Esophagus squamous epithelium (tissue), 5 donors: ENCODE measurements at places on chromosomes 11 and 22.
A peak's percentile ranks its signal among the peaks of the same experiment; 100 is the strongest.

- no peaks in the 10 kb centered on the region for H3K36me3 ChIP-seq
- peaks cover 57% of the 10 kb centered on the region for H3K4me1 ChIP-seq
- no peak for DNase-seq
- no peaks in the 10 kb centered on the region for H3K27me3 ChIP-seq
- H3K4me3 ChIP-seq = peak overlapping the region; percentile 93
- peak overlapping the region; percentile 52 for H3K27ac ChIP-seq
Observed at GRCh38 chr11:47551086-47551485, 1.8 kb downstream of the CELF1 start.

DNA sequence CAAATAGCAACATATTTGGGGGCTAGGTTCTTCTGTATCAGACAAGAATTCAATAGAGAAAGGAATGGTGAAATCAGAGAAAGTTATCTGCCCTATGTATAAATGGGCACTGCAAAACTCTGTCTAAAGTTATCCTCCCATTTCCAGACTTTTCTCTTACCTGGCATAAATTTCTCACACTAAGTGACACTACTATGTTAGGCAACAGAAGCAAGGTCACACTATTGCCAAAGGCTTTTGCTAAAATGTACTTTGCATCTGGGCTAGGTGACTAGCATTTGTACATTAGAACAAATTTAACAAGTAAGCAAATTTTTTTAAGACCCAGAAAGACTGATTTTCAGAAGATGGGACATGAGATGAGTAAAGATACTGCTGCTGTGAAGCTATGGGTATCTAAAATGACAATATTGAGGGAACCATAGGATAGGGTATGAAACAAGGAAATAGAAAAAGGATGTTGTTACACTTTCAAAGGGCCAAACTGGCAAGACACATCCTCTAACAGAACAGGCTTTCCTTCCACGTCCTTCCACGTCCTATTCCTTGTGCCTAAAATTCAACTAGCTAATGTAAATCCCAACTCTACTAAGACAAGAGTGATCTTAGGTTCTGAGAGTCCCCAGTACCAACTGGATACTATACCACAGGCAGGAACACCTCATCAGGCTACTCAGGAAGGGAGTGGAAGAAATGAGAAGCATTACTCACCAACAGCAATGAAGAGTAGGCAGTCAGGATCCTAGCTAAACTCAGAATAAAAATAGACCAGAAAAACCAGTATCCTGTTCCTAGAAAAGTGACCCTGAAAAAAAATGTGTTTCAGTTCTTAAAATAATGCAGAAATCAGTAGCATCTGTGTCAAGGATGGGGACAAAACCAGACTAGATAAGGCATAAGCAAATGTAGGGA lies 22.6 kb downstream of the GDPD4 start:
- H3K4me1 ChIP-seq = no peaks in the 10 kb centered on the region
- no peaks in the 10 kb centered on the region for H3K36me3 ChIP-seq
- H3K27me3 ChIP-seq = no peaks in the 10 kb centered on the region
- no peak overlapping the region for H3K4me3 ChIP-seq
- DNase-seq = no peak

DNA sequence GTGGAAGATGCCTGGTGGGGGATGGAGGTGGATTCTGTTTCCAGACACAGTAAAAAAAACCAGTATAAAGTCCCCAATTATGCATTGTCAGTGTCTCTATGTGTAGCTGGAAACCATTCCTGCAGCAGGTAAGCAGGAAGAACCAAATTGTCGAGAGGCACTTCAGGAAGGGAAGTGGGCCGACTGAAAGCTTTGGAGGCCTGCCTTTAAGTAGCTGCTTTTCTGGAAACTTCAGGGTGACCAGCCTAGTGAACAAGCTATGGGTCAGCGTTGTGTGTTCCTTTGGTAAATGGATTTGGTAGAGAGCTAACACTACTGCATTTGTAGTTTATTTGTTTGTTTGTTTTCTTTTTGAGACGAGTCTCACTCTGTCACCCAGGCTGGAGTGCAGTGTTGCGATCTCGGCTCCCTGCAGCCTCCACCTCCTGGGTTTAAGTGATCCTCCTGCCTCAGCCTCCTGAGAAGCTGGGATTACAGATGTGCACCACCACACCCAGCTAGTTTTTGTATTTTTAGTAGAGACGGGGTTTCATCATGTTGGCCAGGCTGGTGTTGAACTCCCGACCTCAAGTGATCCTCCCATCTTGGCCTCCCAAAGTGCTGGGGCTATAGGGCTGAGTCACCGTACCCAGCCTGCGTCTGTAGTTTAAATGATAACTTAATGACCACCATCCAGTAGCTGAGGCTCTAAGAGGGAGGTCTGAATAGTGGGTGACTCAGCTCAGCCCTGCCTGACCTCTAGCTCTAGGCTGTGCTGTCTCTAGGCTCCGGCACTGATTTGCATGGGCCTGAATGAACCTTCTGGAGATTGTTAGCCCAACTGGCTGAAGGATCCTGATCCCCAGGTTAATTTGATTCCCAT lies 12.8 kb downstream of the PTPRJ start:
- DNase-seq = no peak
- H3K4me1 ChIP-seq = peaks cover 4% of the 10 kb centered on the region
- no peak overlapping the region for H3K4me3 ChIP-seq
- no peak overlapping the region for H3K27ac ChIP-seq
- H3K27me3 ChIP-seq = no peaks in the 10 kb centered on the region

DNA sequence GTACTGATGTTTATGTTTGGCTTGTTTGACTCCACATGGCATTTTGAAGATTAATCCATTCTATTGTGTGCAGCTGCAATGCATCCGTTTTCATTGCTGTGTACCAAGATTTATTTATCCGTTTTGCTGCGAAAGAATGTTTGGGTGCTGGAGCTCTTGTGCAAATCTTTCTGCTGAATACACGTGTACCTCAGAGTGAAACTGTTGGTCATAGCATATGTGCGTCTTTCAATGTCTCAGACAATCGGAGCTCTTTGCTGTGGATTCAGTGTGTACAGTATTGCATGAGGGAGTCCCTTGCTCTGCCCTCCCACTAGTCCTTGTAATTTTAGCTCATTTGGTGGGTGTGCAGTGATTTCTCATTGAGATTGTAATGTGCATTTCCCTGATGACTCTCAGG lies 545.4 kb downstream of the TBC1D22A start:
- no peaks in the 10 kb centered on the region for H3K36me3 ChIP-seq
- no peak overlapping the region for H3K27ac ChIP-seq
- H3K27me3 ChIP-seq = no peaks in the 10 kb centered on the region
- no peaks in the 10 kb centered on the region for H3K4me1 ChIP-seq

GRCh38 chr11:27350511-27350910 lies 12.5 kb downstream of the CCDC34 start:
- peaks cover 27% of the 10 kb centered on the region for H3K4me1 ChIP-seq
- no peaks in the 10 kb centered on the region for H3K27me3 ChIP-seq
- no peaks in the 10 kb centered on the region for H3K36me3 ChIP-seq
- DNase-seq = no peak
- no peak overlapping the region for H3K27ac ChIP-seq
- H3K4me3 ChIP-seq = no peak overlapping the region

GRCh38 chr22:34879001-34879400 lies 187.0 kb upstream of the ISX start:
- no peaks in the 10 kb centered on the region for H3K27me3 ChIP-seq
- no peaks in the 10 kb centered on the region for H3K4me1 ChIP-seq
- H3K4me3 ChIP-seq = no peak overlapping the region
- no peaks in the 10 kb centered on the region for H3K36me3 ChIP-seq
- no peak overlapping the region for H3K27ac ChIP-seq

DNA sequence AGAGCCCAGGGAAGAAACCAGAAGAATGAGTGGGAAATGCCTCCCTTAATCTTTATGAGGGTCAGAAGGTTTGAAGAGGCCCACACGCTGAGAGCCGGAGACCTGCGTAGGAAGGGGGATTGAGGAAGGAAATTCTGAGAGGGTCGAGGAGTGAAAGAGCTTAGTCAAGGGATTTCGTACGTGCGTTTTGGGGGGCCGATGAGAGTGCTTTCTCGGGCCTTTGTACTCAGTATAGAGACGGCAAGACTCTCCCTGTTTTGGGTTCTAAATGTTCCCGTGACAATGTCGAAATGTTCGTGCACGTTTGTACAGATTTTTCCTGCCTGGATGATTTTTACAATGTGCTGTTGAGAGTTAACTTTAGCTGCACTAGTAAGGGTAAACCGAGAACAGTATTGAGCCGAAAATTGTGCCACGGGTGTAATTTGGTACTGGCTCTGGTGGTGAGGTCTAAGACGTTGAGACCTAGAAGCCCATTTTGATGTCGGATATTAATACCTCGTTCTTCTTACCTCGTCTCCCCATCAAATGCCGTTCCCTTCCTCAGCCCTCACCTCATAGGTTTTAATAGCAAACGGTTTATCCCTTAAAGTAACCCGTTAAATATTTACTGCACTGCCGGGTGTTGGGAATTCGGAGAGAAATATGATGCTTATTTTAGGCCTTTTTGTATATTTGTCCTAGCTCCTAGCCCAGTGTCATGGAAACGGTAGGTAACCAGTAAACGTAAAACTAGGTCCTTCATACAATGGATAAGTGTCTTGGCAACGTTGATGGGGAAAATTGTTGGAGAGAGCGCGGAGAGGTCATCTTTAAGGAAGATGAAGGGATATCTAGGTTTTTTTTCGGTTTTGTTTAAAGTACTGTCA lies 734 bp downstream of the C11orf58 start:
- H3K36me3 ChIP-seq = no peaks in the 10 kb centered on the region
- peaks cover 27% of the 10 kb centered on the region for H3K4me1 ChIP-seq
- H3K4me3 ChIP-seq = peak overlapping the region; percentile 96
- no peaks in the 10 kb centered on the region for H3K27me3 ChIP-seq

DNA sequence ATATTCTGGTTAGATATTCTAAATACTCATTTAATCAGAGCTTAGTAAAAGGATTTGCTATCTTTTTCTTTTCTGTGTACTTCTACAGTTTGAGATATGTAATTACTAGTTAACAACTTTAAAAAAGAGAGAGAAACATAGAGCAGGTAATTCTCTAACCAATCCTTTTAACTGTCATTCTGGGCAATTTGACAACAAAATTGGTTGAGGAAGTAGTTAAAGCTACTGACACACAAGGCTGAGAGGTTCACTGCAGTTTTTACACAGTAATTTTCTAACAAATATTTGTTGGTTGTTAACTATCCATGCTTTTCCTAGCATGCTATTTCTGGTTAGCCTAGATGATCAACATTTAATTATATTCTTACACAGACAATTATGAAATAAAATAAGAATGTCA lies 3.6 kb downstream of the SOX6 start:
- no peaks in the 10 kb centered on the region for H3K36me3 ChIP-seq
- DNase-seq = no peak
- H3K27me3 ChIP-seq = no peaks in the 10 kb centered on the region

GRCh38 chr11:13339195-13340153 lies 61.9 kb downstream of the BMAL1 start:
- no peak for DNase-seq
- no peaks in the 10 kb centered on the region for H3K27me3 ChIP-seq
- peaks cover 21% of the 10 kb centered on the region for H3K4me1 ChIP-seq

- no peak overlapping the region for H3K27ac ChIP-seq
- DNase-seq = no peak
- no peak overlapping the region for H3K4me3 ChIP-seq
- peaks cover 31% of the 10 kb centered on the region for H3K27me3 ChIP-seq
Observed at GRCh38 chr11:44445500-44446365, 119.7 kb upstream of the CD82 start.

DNA sequence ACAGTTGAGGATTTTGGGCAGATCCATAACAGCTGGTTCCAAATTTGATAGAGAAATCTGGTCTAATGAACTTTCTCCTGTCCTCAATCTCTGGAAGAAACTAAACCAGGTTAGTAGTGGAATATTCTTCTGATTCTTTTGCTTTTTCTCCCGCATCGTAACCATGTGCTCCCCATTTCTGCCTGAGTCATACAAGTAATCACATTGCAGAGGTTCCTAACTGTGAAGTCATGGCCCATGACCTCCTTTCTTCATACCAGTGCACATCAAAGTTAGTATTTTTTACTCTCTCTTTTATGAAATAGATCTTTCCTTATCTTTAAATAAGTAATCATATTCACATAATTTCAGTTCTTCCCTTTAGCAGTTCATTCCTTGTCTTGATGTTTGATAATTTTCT lies 249.0 kb downstream of the DYNC2H1 start:
- no peaks in the 10 kb centered on the region for H3K4me1 ChIP-seq
- H3K4me3 ChIP-seq = no peak overlapping the region
- no peaks in the 10 kb centered on the region for H3K27me3 ChIP-seq
- DNase-seq = no peak
- H3K27ac ChIP-seq = no peak overlapping the region

GRCh38 chr11:71373791-71374454 lies 74.3 kb downstream of the DHCR7 start:
- no peaks in the 10 kb centered on the region for H3K36me3 ChIP-seq
- no peak overlapping the region for H3K27ac ChIP-seq
- H3K4me1 ChIP-seq = no peaks in the 10 kb centered on the region
- no peaks in the 10 kb centered on the region for H3K27me3 ChIP-seq
- DNase-seq = no peak

- peaks cover 6% of the 10 kb centered on the region for H3K4me1 ChIP-seq
- no peaks in the 10 kb centered on the region for H3K27me3 ChIP-seq
- H3K36me3 ChIP-seq = no peaks in the 10 kb centered on the region
- H3K27ac ChIP-seq = peak overlapping the region; percentile 63
- DNase-seq = no peak
Observed at GRCh38 chr22:28442711-28443525, 236.7 kb downstream of the TTC28 start.

DNA sequence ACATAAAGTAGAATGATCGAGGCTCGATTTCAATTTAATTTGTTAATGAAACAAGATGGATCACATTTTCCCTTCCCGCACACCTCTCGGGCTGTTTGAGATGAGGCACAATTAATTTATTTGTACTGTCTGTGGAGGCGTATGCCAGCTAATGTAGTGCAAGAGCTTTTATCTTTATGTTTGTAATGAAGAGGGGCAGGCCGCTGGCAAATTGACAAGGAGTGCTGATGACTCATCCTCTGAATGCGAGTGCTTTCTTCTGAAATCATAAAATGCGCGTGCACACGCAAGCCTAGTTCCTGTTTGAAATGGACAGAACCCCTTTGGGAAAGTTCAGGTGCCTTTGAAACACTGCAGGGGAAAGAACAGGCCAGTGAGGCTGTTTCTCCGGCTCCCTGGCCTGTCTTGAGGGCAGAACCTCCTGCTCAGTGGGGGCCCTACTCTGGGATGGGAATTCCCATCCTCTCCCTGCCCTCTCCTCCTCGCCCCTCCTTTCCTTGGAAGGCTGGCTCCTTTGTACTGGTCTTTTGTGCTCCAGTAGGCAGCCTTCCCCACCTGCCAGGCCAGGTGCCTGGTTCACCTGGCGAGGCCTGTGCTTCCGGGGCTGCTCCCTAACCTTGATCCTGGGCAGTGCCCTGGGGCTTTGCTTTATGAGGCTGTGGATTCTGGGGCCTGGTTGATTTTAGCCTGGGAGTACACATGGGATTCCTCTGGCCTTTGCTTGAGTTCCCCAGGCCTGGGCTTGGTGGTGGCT lies 50.3 kb downstream of the TEAD1 start:
- no peaks in the 10 kb centered on the region for H3K36me3 ChIP-seq
- peak overlapping the region; percentile 29 for H3K4me3 ChIP-seq
- peak; percentile 3 for DNase-seq
- H3K4me1 ChIP-seq = peaks cover 27% of the 10 kb centered on the region
- H3K27me3 ChIP-seq = no peaks in the 10 kb centered on the region
